ENCODE measurements at places on chromosomes 3 and 15.

- no peak for DNase-seq
Observed at GRCh38 chr3:168425936-168426595, 330.3 kb upstream of the GOLIM4 start.

DNA sequence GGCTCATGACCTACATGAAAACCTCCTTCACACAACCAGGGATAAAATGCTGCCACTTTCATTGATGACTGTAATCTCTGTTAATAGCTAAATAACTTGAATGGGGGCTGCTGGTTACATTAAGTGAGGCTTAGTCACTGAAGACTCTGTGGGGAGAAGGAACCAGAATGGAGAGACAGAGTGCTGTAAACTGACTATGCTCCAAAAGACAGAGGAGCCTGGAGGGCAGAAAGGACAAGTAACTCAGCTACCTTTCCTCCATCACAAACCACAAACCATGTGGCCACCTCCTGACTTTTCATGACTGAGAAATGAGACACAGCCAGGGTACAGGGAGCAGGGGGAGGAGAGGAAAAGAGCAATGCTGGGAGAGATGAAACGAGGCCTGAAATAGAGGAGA is 97.1 kb upstream of the TRIM42 start:
- no peak for DNase-seq

DNA sequence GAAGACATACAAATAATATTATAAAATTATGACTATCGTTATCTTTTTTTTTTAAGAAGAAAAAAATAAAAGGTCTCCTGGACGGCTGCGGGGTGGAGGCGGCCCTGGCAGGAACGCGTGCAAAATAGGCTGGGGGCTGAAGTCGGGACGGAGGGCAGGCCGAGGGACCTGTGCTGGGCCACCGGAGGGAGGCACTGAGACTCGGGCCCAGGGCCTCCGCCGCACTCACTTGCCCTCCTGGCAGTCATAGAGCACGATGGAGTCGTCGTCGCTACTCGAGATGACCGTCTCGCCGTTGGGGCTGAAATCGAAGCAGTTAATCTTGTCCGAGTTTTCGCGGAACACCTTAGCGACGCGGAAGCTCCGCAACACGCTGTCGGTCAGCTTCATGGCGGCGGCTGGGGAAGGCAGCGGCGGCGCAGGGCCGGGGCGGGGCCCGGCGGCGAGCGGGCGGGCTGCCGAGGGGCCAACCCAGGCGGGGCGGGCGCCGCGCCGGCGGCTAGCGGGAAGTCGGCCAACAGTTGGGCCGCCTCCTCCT is 408 bp downstream of the WDR82 start:
- no peak for DNase-seq

DNA sequence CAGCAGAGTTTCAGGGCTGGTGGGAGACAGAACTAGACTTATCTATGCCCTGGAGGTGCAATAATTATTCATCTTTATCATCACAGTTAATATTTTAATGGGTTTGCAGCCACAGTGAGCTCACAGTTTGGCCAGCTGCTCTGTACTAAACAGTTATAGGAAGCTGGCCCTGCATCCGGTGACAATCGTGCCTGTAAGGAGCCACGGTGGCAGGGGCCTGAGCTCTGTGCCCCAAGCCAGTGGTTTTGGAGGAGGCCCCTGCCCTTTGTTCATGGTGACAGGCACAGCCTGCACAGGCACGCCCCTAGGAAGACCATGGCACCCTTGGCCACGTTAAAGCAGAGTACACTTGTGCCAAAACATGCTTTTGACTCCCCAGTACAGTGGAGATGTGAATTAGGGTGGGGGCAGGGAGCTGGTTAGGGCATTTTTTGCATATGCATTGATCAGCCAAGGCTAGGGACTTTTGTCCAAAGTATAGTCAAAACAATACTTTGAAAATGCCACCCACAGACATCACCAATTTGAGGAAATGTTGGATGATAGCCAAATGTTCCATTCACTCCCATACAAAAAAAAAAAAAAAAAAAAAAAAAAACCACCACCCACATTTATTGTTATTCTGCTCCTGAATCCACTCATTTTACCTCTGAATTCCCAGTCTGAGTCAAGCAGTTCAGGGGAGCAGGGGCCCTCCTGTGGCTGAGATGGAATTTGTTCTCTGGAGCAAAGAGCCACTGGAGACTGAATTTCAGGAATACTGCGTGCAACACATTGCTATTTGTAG is 3.4 kb upstream of the RFTN1 start:
- no peak for DNase-seq

GRCh38 chr15:101045236-101045646 is 126.1 kb downstream of the LRRK1 start:
- no peak for DNase-seq

Measured in activated CD8-positive, alpha-beta memory T cell treated with anti-CD3 and anti-CD28 coated beads for 1 hour (primary cell).